ENCODE measurements at places on chromosomes 13 and 19.

- DNase-seq: no peak
These were observed 390.9 kb upstream of the SGCG start for GRCh38 chr13:22789916-22790315.

- no peak for DNase-seq
These were observed 28.1 kb downstream of the THSD1 start for GRCh38 chr13:52377898-52378297.

- no peak for DNase-seq
These were observed 20.7 kb upstream of the TINCR start for GRCh38 chr19:5588441-5588840.

DNA sequence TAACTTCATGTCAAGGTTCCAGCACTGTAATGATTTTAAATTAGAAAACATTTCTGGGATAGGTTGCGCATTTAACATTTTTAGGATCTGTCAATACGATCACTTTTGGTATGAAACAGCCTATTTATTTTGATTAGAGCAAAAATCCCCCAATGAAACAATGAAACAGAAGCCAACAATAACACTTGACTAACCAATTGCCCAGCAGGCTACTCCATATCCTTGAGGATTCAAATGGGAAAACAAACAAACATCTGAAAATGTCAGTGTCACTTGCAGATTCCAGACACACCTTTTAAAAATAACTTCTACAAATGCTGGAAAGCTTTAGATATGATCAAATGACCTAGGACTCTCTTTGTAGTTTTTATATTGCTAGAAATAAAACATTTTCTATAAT, 1412.5 kb upstream of the PRR20A start:
- DNase-seq: no peak

DNA sequence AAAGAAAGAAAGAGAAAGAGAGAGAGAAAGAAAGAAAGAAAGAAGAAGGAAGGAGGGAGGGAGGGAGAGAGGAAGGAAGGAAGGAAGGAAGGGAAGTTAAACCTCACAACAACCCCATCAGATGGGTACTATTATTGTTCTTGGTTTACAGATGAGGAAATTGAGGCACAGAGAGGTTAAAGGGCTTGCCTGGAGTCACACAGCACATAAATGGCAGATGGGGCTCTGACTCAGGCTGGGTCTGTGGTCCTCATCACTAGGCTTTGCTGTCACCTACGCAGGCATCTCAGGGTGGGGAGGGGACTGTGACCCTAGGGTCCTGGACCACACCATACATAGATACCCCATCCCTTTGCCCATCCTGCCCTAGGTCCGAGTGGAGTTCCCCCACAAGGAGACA, 36.3 kb downstream of the RDH8 start:
- no peak for DNase-seq

DNA sequence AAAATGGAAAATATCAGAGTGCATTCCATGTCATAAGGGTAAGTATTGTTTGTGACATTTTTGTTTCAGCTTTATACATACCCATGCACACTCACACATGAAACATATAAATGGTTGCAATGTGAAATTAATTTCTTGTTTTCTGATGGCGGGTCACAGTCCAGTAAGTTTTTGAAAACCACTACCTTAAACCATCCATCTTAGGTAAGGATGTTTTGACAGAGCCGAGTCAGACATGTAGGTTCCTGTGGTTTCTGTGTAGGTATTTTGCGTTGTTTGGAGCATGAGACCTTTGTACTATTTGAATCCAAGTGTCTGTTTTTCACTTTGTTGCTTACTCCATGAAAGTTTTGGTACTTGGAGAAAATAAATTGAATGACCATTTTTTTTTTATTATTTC, 121.7 kb downstream of the B3GLCT start:
- DNase-seq: no peak

GRCh38 chr19:17323300-17323963, 11.2 kb downstream of the ANO8 start:
- DNase-seq: no peak

DNA sequence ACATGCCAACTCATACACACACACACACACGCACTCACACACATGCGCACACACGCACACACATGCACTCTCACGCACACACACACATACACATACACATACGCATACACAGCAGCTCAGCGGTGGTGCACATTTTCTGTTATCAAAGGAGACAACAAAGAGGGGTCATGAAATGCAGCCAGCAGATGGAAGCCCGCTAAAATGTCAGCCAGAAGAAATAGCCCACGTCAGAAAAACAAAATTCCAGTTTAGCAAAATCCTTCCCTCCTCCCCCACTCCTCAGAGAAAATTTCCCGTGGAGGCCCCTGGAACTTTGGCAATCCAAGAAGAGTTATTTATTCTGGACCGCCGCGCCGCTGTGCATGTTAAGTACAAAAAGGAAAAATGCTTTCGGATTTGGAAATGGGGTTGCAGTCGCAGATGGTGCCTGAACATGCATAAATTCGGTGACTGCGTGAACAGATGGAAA, 114.6 kb upstream of the VSTM2B start:
- DNase-seq: no peak

- no peak for DNase-seq
These were observed 144.1 kb downstream of the DPF1 start for GRCh38 chr19:38079926-38080380.

DNA sequence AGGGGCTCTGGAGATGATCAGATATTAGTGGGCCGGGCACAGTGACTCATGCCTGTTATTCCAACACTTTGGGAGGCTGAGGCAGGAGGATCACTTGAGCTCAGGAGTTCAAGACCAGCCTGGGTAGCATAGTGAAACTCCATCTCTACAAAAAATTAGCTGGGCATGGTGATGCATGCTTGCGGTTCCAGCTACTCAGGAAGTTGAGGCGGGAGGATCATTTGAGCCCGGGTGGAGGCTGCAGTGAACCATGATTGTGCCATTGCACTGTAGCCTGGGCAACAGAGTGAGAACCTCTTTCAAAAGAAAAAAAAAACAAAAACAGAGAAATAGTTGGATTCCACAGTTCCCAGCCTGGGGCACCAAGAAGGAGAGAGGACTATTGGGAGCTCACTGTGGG, 17.9 kb upstream of the SHFL start:
- DNase-seq: no peak

- DNase-seq: no peak
These were observed 9.2 kb downstream of the SHD start for GRCh38 chr19:4288091-4288777.

GRCh38 chr19:32246006-32246405, 99.4 kb upstream of the ZNF507 start:
- DNase-seq: no peak

- DNase-seq: no peak
These were observed 1.7 kb downstream of the MAP3K10 start for GRCh38 chr19:40192758-40193586.

DNA sequence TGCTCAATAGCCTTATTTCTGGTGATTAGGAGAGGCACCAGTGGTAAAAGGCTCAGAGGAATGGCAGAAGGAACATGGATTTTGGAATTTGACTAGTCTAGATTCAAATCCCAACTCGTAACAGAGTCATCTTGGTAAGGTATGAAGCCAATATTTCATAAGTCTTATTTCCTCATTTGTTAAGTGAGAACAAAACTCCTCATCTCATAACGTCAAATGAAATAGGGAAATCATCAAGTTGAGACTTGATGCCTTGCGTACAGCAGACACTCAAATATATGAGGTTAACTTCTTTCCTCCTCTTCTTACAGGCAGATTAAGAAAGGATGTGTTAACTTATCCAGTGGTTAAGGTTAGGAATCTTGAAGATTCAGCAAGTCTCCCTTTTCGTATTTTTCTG, 189.2 kb downstream of the DLEU7 start:
- no peak for DNase-seq

- no peak for DNase-seq
These were observed 669 bp downstream of the GADD45B start for GRCh38 chr19:2476451-2477140.

GRCh38 chr13:98681049-98681448, 71.4 kb downstream of the SLC15A1 start:
- no peak for DNase-seq

- DNase-seq: no peak
These were observed 21.5 kb upstream of the GARRE1 start for GRCh38 chr19:34232566-34233481.

DNA sequence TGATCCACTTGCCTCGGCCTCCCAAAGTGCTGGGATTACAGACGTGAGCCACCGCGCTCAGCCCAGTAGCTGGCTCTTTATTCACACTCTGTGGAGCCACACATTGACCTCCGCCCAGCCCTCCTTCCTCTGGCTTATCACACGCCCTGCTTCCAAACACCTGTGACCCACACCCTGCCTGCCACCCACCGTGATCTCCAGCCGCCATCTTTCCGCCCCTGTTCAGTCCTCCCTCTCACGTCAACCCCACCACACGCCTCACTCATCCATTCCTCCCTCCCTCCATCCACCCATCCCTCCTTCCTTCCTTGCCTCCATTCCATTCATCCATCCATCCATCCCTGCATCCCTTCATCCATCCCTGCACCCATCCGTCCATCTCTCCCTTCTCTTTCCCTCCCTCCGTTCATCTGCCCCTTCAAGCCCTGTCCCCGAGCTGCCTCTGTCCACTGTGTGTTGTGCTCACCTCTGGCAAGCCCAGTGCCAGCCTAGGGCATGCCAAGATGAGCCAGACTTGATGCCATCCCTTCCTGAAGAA, 17.6 kb downstream of the ZNF296 start:
- no peak for DNase-seq

DNA sequence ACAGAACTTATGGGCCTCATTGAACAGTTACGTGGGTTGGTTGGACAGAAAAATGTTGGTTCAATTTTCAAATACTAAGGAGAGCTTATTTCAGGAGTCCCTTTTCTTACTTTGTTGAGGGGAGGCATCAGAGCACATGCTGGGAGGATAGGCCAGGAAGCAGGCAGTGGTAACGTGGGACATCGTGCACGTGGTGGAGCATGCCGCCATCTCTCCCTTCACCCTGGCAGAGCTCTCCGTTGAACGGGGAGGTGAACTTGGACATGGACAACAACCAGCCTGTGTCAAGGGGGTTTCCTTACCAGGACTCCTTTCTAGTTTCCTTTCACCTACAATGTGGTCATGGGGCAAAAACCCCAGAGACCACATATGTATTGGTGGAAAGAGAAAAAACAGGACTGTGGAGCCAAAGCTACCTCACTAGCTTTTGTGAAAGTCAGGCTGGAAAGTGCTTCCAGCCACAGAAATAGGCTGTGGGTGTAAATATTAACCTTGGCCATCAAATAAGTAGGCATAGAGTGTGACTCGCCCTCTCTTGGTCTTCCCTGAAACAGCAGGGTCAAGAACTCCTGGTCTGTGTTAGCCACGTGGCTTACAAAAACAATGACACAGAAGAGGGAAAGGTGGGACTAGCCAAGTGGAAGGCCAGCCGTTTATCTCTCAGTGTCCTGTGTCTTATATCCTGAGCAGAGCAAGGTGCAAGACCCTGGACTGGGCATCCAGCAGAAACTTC, 14.4 kb downstream of the MICOS13 start:
- DNase-seq: no peak

DNA sequence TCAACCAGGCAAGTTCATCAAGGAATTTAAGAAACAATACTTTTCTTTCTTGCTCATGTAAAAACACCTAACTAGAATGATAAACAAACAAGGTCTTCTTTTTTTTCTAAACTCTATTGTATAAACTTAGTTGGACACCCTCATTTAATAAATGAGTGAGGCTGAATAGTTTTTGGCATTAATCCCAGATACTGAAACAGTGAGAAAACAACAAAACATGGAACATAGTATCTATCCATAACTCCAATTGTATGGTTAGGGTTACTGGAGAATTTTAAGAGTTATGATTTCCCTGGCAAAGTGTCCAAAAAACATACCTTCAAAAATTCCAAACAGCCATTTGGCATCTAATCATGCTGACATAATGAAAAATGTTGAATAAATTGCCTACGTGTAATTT, 5.8 kb upstream of the POMP start:
- no peak for DNase-seq

- DNase-seq: no peak
These were observed 15.7 kb downstream of the ZNF808 start for GRCh38 chr19:52542984-52543664.

DNA sequence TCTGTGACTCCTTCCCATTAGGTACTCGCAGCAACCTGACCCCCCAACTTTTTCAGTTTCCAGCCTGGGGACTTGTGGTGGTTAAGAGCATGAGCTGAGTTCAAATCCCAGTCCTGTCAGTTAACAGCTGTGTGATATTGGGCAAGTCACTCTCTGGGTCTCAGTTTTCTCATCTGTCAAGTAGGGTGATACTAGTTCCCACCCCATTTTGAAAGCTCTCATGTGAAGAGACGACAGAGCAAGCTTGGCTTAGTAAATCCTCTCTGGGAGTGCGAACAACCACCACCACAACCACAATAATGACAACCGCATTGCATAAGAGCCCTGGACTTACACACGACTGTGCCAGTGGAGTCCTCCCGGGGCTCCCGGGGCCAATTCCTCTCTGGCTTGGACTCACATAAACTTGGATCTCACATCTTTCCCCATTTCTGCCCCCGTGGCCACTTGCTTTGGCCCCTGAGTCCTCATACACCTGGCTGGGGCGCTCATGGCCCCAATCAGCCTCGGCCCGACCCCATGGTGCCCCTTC, 454 bp downstream of the BLVRB start:
- no peak for DNase-seq

- DNase-seq: no peak
These were observed 39.7 kb downstream of the GJA3 start for GRCh38 chr13:20121159-20121525.

DNA sequence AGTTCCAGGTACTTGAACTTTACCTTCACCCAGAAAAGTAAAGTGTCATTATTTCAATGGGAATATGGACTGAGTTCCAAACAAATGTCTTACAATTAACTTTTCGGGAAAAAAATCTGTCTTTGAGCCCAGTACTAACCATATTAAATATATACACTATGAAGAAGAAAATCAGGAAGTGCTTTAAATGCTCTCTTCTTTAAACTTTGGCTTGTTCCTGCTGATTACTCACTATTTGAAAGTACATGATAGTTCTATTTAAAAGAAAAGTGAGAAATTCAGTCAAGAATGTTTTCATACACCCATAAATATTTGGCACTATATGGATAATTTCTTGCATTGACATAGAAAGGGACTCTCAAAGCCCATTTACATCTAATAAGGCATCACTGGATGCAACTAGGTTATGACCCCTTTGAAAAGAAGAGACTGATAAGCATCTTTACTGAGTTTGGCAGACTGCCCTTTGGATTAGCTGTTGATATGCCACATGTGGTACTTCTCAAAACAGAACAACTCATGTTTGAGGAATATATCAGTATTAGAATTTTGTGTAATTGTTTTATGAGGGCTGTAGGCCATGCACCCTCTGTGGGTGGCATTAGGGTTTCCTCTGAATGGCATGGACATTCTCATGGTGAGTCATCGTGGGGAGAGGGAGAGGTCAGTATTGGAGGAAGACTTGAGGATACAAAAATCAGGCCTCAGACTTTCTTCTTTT, 25.0 kb upstream of the VWA8 start:
- no peak for DNase-seq
